ENCODE measurements at places on chromosomes 12 and 14. TPM values are rescaled to one million over a fixed set of nuclear protein-coding genes. Genes with fewer than 3 reads are reported as not detected.

DNA sequence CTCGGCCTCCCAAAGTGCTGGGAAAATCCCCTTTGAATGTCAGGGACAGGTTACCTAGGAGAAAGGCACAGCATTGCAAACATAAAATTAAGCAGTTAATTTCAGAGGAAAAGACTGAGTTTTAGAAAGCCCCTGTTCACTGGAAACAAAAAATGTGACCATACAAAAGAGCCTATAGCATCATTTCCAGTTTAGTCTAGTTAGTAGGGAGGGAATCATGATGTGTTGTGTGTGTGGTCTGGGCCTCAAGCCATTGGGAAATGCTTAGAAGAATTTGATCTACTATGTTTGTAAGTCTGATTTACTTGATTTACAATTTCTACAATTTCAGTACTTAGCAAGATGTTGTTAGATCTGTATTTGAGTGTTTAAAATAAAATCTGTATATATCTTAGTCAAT is 47.1 kb upstream of the RERG start:
- no peak for DNase-seq

- no peak for DNase-seq
These were observed 2.2 kb upstream of the YAF2 start for GRCh38 chr12:42240131-42240750.

DNA sequence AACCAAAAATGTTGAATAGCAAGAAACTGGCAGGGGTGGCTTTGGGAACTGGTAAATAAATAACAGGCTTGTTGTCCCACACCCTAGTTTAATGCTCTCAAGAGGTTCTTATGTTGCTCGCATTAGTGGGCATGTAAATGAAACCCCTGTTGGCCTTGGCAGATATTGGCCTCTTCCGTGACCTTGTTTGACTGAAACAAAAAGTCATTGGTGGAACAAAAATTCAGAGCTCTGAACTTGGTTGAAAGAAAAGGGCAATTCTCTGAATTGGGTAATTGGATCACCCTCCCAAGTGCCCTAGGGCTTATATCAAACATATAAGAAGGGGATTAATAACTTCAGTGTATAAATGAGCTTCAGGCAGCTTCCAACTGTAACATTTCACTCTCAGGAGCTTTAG is 426.2 kb downstream of the ZFP36L1 start:
- no peak for DNase-seq

DNA sequence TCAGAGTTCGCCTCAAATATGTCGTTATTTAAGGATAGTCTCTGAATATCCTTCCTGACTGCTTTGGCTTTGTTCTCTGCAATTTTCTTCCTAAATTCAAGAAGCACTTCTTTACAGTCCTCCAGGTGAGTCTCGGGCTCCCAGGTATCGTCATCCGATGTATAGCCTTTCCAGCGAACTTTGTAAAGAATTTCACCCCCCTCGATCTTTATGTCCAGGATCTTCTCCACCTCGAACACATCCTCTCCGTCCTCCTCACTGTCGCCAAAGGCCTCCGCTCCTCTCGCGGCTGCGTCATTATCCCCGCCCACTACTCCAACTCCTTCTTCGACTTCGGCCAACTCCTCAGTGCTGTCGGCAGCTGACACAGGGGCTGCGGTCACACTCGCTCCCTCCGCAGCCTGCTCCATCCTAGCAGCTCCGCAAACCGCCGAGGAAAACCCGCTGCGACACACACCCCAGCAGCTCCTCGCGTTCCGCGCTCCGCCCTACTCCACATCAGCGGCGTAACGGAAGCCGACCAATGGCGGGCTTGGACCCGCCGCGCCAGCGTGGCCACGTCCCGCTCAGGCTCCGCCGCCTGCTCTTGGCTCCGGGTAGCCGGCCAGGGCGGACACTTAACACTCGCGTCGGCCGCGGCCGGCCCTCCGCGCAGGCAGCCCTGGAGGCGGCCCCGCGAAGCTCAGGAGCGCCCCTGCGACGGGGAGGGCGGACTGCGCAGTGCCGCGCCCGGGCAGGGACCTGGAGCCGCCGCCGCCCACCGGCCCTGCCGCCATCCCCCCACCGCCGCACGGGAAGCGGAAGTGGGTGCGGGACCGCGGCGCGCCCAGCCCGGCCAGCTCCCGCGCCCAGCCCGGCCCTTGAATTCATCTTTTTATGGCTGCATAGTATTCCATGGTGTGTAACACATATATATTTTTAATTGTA is 4.1 kb downstream of the CD163L1 start:
- DNase-seq: no peak

DNA sequence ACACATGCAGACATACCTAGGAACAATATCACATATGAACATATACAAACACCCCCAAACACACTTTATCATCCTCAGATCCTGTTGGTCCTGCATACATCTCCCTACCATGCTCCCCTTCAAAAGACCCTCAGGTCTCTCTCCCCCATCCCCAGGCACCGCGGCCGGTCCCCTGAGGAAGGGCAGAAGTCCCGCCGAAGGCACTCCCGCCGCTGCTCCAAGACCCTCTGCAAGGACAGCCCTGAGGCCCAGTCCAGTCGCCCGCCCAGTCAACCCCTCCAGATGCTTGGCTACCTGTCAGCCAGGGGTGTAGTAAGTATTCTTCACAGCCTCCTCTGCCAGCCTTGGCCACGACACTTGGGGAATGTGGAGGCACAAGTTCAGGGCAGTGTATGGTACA is 48.2 kb upstream of the HSPB8 start:
- DNase-seq: no peak

DNA sequence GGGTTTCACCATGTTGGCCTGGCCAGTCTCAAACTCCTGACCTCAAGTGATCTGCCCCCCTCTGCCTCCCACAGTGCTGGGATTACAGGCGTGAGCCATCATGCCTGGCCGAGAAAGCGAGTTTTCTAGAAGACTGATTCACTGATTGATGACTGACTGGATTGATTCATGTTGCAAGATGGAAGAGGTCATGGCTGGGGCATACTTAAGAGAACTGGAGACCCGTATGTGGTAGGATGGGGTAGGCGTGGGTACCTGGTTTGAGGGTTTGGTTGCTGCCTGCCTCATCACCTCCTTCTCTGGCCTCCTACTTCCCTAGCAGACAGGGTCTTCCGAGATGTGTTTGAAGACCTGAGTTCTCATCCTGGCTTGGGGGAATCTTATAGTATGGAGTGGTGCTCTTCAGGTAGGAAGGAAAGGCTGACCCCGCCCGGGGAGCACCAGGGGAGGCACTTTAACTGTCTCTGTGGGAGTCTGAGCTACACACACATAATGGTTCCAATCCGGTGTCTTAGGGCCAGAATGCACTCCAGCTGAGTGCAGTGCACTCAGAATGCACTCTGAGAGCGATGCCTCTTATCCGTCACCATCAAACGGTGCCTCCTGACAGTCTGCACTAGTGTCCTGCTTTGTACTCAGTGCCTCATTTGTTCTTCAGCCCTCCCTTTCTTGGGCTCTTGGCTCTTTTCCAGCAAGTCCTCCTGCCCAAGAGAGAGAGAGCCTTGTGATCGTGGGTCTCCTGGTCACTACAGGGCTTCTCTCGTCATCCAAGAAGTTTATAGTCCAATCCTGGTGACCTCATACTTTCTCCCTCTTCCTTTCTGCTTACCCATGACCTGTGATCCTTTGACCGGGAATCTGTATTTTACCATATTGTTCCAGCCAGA is 19.7 kb downstream of the PLEKHG3 start:
- no peak for DNase-seq

DNA sequence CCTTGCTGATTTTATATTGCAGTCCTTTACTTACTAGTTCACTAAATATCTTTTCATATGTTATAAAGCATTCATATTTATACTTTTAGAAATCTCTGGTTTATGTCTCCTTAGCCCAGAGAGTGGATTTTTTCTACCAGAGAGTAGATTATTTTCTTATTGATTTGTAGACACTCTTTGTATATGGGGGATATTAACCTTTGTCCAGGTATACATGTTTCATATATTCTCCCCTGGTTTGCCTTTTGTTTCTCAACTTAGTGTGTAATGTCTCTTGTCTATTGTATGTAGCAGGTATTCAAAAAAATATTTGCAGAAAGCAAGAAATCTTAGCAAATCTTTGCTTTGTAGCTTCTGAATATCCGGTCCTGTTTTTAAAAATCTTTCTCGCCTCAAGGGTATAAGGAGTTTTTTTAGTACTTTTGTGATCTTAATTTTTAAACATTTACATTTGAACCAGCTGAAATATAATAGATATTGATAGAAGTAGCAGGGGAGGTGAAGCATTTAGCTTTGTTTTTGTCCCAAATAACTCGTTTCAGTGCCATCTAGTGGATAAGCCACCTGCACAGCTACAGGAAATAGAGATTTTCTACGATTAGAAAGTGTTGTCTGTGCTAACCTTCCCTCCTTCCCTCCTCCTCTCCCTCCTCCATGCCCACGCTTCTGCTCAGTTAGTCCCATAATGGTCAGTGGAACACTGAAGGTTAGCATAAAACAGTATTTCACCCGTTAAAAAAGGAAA is 97.0 kb downstream of the PHETA1 start:
- DNase-seq: peak; percentile 4

DNA sequence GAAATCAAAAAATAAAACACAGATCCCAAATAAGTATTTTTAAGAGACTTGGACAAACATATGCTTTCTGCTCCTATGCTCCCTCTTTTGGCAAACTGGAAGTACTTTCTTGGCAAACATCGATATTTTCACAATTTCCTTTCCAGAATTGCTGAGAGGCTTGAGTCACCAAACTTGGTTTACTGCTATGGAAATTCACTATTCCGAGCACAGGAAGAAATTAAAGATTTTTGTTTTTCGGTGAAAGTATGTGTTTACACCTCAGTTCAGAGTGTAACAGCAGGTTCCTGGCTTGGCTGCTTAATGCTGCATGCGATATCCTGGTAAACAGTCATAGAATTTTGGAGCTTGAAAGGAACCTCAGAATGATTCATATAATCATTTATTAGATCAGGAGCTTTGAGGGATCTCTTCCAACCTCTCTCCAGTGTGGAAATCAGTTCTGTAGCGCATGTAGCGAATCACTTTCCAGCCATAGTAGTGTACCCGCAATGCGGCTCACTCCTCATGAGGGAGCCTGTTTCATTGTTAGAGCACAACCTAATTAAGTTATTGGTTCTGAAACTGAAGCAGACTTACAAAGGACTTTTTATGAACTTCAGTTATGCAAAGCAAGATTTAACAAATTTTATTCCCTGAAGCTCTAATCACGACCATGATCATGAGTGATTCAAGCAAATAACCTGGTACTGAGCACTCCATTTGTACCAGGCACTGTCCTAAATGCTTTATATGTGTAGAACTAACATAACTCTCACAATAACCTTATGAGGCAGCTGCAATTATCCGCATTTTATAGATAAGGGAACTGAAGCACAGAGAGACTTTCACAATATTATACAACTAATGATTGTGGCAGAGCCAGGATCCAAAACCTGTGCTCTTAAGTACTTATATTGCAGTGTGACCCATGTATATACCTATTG is 56.4 kb upstream of the ATP2A2 start:
- DNase-seq: no peak

GRCh38 chr14:97634751-97635150 is 837.6 kb downstream of the VRK1 start:
- DNase-seq: no peak

DNA sequence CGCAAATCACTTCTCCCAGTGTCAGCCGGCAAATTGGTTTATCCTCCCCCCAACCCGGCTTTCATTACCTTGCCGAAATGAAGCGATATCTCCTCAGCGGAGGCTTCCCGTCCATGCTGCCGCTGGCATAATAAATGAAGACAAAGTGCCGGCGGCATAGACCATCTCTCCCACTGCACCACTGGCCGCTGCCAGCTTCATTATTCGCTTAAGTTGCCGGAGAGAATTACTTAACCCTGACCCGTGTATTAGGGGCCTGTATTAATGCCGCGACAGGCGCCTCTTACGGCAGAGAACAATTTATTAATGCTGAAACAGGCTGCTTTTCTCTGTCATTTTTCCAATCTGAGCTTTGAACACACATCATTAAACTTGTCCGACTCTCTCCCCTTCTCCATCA is 17.5 kb upstream of the GPATCH2L start:
- no peak for DNase-seq

DNA sequence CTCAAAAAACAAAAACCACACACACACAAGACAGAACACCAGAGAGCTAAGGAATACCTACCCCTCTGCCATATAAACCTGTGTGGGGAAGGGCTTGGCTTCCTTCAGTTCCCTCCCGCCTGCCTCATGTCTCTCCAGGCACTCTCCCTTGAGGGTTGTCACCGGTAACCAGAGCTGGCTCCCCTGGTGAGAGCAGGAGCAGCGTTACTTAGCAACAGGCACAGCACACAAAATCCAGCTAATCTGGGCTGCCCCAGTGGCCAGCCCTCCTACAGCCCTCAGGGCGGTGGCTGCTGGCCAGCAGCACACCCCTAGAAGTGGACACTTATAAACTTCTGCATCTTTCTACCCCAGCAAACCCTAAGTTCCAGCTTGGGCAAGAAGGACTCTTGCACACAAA is 21.6 kb upstream of the NR4A1 start:
- DNase-seq: no peak

TMEM63C gene
- total RNA-seq: 5.7 TPM
